ENCODE measurements at places on chromosomes 3 and 15.

DNA sequence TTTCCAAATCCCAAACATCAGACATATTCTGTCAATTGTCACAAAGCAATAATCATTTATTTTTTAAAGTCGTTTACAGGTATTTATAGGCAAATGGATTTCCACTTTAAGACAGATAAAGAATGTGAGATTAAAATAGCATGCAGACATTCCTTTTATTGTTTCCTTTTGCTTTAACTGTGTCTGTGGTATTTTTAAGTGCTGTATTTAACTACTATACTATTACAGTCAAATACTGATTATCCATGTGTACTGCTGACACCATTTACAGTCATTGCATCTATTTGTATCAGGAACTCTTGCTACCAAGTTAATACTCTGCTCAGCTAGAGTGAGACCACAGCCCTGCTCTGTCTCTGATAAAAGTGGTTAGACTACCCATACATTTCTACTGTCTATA lies 12.8 kb upstream of the CEP152 start:
- no peak for DNase-seq

DNA sequence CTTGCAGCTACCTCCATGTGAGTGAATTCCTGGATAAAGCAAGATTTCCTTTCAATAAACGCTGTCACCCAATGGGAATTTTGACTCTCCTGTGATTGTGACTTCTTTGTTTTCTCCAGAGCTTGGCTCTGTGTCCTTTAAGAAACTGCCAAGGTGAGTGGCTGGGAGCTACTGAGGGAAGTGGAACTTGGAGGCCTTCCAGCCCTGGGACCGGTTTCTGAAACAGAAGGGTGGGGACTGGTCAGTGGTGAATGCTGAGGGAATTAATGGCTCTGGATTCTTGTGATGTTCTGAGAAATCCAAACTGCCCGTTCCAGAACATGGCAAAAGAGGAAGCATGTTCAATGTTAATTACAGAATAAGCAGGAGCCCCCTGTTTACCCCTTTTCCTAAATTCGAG lies 41.1 kb upstream of the MYZAP start:
- DNase-seq: no peak

DNA sequence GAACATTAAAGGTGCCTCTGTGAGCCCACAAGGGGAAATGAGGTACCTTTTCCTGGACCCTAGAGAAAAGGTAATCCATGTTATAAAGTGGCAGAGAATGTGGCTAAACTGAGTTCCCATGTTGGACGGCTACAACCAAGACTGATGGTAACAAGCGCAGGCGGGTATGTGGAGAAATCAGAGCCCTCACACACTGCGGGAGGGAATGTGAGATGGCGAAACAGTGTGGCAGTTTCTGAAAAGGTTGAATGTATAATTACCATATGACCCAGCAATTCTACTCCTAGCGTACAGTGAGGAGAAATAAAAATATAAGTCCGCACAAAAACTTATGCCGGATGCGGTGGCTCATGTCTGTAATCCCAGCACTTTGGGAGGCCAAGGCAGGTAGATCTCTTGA lies 24.1 kb upstream of the SHISA5 start:
- no peak for DNase-seq

GRCh38 chr15:70974004-70974832 lies 81.6 kb downstream of the LRRC49 start:
- DNase-seq: no peak

- DNase-seq: no peak
Measured at GRCh38 chr3:69389520-69390248, 3.8 kb upstream of the FRMD4B start.

DNA sequence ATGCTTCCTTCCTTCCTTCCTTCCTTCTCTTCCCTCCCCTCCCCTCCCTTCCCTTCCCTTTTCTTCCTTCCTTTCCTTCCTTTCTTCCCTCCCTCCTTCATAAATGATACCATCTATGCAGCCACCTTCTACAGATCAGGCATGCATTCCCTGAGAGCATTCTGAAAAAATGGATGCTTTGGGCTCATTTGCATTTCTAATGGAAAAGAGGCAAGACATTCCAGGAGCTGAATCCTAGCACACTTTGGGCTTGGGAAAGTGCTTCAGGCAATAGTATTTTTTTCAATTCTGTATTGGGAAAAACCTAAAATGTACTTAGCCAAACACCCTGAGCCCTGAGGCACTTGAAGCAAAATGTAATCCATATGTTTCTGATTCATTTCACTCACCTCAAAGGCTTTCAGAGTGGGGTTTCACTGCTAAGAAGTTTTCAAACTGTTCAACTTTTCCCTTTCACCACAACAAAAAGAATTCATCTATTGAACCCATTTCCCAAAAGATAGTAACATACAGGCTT lies 220.1 kb upstream of the RORA start:
- no peak for DNase-seq

DNA sequence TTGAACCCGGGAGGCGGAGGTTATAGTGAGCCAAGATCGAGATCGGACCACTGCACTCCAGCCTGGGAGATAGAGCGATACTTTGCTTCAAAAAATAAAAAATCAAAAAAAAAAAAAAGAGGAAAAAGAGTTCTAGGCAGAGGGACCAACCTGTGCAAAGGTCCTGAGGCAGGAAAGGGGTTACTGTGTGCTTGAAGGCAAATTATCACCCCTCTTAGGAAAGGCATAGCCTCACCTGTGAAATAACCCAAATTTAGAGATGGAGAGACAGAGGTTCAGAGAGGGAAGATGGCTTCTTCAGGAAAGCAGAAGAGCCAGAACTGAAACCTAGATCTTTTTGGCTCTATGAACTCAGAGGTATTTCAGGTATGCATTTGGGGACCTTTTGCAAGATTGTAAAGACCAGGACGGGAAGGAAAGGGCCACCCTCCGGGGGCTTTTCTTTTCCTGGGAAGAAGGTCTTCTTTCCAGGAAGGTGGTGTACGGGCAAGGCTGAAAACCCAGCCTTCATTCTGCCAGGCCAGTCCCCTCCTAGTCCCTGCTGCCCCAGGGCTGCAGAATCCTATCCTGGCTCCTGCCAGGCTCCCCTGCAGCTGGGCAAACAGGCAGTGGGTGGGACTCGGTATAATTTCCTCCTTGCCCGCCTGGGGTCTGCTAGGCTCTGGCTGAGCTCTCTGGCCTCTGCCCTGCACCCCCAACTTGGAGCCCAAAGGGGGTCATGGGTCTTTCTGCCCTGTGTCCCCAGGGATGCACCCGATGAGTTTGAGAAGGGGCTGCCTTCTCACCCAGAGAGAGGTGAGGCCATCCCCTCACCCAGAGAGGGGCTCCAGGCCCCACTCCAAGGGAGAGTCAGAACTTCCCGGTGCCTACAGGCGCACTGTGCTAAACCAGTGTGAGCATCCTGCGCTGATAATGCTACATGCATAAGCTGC lies 14.4 kb upstream of the CSK start:
- DNase-seq: no peak

DNA sequence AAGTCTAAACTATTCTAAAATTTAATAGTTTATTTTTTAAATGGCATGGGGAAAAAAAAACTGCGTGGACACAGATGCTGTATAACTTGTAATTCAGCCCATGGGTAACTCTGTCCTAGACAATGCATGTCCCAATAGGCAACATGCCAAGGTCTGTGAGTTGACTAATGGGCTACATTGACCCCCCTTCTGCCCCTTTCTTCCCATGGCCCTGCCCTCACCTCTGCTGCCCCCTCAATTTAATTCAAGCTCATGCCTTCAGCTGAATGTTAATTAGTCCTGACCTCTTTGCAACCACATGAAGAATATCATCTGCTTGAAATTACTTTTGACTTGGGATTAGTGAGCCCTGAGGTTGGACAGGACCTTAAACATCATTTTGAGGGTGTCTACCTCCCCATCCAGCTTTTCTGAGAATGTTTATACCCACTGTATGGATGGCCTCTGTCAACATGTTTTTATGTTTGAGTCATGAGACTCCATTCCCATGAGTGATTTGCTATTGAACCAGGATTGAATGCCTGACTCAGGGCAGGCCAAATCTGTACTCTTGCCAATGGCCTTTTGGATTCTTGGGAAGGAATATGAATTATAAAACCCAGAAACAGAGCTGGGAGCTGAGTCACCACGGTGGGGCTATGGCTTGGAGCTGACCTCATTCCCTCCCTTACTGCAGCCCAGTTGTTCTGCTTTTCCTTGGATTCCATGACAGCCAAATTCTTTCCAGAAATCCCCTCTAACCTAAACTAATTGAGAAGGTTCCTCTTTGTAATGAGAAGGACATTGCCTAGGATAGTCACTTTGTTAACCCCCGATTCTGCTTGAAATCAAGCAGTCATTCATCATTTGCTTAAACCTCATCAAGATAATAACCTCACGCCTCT lies 33.5 kb upstream of the PDE8A start:
- peak; percentile 94 for DNase-seq

GRCh38 chr15:48510976-48511375 lies 134.5 kb downstream of the FBN1 start:
- no peak for DNase-seq

GRCh38 chr3:81789691-81790090 lies 28.2 kb upstream of the GBE1 start:
- no peak for DNase-seq

DNA sequence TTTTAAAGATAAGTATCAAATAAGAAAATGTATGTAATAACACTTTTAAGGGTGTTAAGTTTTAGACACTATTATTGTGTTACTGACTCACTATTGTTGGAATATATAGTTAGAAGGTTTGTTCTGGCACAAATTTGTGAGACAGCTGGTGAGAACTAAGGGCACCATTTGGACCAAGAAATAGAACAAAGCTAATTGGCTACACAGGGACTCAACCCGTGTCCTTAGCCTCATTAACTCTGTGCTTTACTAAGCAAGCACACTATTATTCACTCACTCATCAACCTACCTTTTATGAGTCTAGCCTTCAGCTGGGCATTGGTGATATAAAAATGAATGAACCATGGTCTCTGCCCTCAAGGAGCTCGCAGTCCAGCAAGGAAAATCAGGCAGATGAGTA lies 4.1 kb upstream of the UNC13C start:
- DNase-seq: no peak

DNA sequence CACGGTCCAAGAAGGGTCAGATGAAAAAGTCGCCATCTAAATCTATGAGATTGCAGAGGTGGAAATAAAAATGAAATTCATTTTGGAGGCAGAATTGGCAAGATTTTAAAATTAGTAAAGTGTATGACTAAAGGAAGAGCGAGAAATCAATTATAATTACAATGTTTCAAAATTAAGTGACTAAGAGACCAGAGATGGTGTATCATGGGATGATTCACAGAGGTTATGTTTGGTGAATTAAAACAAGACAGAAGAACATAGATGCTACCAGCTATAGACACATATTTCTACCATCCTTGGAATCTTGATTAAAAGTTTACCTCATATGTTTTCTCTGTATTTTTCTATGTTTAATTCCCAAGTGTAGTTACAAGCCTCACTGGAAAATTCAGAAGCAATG lies 308.9 kb upstream of the DNAJC19 start:
- DNase-seq: no peak

GRCh38 chr3:169272532-169272931 lies 391.0 kb downstream of the MECOM start:
- no peak for DNase-seq

GRCh38 chr15:76204109-76204845 lies 107.0 kb downstream of the ETFA start:
- DNase-seq: no peak

Measured in GM04504 (cell line).